ENCODE measurements at places on chromosomes 5 and 9.

GRCh38 chr5:65672796-65673195 lies 48.0 kb downstream of the SHLD3 start:
- DNase-seq: no peak

- DNase-seq: no peak
These were observed 41.8 kb upstream of the TCF7 start for GRCh38 chr5:134072471-134073210.

- DNase-seq: no peak
These were observed 1.8 kb downstream of the PDLIM4 start for GRCh38 chr5:132259069-132259851.

DNA sequence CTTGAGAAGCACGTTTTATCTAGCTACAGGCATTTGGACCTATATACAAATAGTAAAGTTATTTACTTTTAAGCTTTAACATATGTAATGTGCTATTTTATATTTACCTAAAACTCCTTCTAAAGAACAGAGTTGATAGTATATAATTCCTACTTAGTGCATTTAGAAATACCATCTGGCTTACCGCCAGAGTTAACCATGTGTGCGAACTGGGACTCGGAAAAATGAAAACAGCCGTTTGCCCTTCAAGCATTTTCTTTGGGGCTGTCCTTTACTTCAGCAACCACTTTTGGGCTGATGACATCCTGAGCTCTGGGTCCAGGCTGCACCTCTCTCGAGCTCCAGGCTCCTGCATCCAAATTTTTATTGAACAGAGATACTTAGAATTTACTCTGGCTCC lies 21.9 kb upstream of the DHFR start:
- no peak for DNase-seq

DNA sequence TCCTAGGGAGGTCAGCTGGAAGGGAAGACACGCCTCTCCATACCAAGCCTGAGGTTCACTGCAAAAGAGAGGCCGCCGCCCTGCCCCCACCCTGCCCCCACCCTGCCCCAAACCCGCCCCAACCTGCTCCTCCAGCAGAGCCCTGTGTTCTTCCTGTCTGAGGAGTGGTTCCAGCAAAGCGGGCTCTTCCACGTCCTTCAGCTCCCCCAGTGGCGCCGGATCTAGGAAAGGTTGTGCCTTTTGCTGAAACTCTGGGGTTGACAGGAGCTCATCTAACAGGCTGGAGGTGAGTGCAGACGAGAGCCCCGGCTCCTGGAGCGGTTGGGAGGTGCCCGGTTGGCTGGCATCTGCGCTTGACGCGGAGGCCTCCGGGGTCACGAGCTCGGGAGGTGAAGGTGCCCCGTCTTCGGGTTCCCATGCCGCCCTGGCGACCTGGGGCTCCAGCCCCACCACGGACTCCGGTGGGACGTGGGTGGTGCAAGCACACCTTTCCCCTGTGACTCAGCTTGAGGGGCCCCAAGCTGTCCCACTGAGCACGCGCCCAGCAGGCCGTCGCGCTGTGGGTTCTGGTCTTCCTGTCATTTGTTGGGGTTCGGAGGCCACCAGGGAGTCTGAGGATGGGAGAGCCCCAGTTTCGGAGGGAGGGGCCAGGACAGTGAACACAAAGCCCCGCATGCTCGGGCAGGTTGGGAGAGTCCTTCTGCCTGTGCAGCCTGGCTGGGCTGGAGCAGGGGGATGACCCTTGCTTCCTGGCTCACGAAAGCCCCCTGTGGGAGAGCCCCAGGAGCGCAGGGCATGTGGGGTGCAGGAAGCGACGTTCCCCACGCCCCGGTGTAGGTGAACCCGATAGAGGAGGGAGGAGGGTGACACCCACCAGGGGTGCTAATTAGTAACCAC lies 1467.1 kb downstream of the FOXD4L5 start:
- no peak for DNase-seq

DNA sequence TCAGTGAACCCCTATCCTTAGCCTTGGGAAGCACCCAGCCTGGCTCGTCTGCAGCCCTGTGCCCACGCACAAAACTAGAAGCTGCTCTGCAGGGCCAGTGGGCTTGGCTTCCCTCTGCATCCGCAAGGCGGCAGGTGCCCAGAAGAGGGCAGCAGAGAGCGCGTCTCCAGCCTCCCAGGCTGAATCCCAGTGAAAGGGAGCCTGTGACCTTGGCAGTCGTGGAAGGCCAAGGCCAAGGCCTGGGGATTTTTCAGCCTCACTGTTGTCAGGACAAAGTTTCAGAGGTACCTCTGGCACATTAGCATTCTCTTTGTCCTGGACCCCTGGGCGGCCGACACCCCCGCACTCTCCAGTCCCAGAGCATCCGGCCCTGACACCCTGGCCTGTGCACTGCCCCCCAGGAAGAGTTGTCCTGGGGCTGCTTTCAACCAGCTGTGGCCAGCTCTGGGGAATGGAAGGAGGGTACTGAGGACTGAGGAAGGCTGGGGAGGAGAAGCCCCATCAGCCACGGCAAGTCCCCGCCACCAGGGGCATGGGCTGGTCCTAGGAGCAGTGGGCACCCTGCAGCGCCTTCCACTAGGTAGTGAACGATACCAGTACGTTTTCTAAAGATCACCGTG lies 63.6 kb upstream of the IL17B start:
- DNase-seq: no peak

DNA sequence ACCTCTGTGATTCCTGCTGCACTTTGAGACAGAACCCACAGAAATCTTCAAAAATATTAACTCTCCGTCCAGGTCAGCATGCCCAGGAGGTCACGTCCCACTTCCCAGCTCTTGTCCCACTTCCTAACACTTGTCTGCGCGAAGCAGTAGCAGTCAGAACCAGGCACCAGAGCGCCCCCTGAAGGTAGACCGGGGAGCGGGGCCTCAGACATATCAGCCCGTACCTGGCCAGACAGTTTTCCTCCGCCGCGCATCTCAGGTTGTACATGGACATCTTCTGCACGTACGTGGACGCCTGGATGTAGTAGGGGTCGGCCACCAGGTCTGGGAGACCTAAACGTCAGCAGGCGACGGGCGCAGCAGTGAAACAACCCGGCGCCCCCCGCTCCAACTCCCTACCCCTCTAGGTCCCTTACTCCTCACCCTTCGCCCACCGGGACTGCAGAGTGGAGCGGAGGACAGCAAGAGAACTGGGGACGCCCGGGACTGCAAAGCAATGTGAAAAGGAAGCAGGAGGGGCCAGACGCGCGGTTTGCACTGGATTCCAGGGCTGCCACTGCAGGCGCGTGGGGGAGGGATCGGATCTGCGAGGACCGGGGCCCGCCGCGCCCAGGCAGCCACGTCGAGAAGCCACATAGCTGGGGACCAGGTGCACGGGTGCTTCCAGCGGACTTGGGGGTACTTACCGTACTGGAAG lies 1.2 kb downstream of the LOX start:
- DNase-seq: no peak

DNA sequence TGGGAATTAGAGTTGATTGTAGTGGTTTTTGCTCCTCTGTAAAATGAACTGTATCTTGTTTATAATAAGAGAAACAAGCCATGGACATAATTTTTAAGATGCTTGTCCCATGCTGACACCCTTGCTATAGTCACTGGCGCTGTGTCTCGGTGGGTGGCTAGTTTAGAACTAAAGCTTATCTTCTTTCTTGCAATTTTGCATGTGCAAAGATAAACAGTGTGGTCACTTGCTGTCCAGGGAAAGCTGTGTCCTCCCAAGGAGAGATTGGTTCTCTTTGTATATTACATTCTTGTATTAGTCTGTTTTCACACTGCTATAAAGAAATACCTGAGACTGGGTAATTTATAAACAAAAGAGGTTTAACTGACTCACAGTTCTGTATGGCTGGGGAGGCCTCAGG lies 143.8 kb downstream of the MELK start:
- DNase-seq: no peak

- DNase-seq: no peak
These were observed 370.2 kb upstream of the C9orf72 start for GRCh38 chr9:27943501-27943900.

DNA sequence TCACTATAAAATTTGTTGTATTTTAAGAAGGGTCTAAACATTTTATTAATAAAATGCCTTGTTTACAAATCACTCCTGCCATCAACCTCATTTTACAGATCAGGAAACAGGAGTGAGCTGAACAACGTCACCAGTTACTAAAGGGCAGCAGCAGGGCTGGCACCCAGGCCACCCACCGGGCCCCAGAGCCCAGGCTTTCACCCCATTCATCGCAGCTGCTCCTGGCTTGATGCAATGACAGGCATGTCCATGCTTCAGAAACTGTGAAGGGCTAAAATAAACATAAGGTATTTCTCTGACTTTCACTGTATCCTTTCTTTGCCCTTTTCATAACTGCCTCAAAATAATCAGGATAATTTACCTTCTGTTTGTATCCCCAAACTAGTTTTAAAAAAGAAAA lies 18.1 kb downstream of the MED27 start:
- no peak for DNase-seq

DNA sequence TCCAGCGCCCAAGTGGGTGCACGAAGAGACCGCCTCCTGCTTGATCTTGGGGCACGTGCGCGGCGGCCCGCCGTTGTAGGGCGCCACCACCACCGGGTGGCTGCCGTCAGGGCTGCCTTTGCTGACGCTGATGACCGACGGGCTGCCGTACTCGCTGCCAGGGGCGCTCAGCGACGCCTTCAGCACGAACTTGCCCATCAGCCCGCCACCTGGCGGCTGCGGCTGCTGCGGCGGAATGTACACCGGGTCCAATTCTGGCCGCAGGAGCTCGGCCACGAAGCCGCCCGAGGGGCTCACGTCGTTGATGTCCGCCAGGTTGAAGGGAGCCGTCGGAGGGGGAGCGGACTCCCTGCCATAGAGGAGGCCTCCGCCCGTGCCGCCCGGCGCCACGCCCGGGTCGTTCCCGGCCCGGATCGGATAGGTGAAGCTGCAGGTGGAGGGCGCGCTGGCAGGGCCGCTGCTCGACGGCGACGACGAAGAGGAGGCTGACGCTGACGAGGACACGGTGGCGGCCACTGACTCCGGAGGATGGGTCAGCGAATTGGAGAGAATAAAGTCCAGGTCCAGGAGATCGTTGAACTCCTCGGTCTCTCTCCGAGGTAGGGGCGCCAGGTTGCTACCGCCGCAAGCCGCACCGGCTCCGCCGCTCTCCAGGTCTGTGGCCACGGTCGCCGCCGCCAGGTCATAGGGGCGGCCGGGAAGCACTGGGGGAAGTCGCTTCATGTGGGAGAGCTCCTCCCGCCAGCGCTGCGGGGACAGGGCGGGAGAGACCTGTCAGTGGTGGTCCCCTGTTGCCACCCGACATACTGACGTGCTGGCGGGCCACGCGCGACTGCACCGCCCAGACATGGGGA lies 1.8 kb downstream of the KLF4 start:
- no peak for DNase-seq

- DNase-seq: no peak
These were observed 616.3 kb downstream of the SLCO4C1 start for GRCh38 chr5:101679816-101680215.

DNA sequence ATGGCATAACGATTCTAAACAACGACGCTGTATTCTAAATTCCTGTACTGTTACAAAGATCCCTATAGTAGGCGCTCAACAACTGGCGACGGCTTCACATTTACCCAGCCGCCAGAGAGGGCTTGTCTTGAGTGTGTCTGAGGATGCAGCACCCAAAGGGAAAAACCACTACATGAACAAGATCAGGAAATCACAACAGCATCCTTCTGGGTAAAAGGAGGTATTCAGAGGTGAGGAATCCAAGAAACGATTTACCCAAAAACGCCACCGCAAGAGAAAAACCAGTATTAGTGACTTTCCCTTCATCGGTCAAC lies 711 bp downstream of the TTC33 start:
- peak; percentile 80 for DNase-seq

- peak; percentile 37 for DNase-seq
These were observed 43.9 kb upstream of the GLIPR2 start for GRCh38 chr9:36092509-36093215.

GRCh38 chr9:90881648-90882047 lies 80.0 kb downstream of the SYK start:
- DNase-seq: peak; percentile 71

GRCh38 chr5:66164044-66164790 lies 20.1 kb downstream of the SREK1 start:
- no peak for DNase-seq

DNA sequence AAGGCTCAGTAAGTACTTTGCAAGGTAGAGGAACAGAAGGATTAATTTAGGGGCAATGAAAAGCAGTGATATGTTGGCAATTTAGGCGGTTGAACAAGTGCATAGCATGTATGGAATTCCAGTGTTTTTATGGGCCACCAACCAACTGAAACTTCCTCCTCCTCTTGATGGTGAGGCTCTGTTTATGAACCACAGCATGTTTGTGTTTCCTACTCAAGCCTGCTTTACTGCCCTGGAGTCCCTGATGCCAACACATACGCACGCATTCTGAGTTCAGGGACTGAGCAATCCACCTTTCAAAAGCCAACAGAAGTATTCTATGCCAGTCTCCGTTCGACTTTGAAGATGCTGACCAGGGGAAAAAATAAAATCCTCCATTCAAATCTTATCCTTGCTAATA lies 417.5 kb downstream of the EFNA5 start:
- DNase-seq: no peak

- no peak for DNase-seq
These were observed 27.3 kb upstream of the FANCC start for GRCh38 chr9:95344735-95345325.

- no peak for DNase-seq
These were observed 132.7 kb upstream of the ERCC6L2 start for GRCh38 chr9:95742821-95743220.

DNA sequence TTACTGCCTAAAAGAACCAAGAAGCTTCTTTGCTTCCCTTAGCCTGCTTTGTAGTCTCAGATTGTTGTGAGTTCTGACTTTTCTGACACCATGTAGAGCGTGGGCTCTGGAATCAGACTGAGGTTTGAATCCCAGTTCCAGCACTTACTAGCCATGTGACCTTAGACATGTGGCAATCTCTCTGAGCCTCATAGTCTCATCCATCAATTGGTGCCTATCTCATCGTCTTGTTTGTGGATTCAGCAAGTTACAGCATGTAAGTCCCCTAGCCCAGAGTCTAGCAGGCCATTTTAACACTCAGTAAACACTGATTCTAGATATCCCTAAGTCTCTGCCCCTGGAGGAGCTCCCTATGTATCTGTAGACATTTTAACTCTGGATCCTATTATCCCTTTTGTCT lies 94.7 kb downstream of the ANGPTL2 start:
- DNase-seq: no peak

GRCh38 chr9:83047839-83048775 lies 14.8 kb downstream of the RASEF start:
- DNase-seq: no peak

- DNase-seq: no peak
These were observed 46.3 kb upstream of the GLIS3 start for GRCh38 chr9:4346131-4346530.

DNA sequence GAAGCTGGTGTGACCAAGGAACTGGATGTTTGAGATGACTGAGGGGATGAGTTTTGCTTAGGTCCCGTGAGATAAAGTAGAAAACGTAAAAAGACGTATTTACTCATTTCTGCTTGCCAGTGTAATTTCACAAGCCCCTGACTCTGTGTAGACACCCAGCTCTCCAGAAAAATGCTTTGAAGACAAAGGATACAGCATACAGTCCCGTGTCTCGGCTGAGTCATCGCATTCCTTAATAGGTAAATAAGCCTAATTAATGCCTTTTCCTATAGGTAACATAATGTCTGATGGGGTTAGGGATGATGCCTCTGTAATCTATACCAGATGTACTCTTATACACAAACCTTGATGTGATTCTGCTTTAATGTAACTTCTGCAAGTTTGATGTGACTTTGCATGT lies 20.2 kb downstream of the S100Z start:
- no peak for DNase-seq

GRCh38 chr5:111948092-111948841 lies 191.3 kb upstream of the NREP start:
- DNase-seq: no peak

Data from Jurkat, Clone E6-1 (cell line).